ENCODE measurements at places on chromosomes 3 and 15.
A peak's percentile ranks its signal among the peaks of the same experiment; 100 is the strongest.

DNA sequence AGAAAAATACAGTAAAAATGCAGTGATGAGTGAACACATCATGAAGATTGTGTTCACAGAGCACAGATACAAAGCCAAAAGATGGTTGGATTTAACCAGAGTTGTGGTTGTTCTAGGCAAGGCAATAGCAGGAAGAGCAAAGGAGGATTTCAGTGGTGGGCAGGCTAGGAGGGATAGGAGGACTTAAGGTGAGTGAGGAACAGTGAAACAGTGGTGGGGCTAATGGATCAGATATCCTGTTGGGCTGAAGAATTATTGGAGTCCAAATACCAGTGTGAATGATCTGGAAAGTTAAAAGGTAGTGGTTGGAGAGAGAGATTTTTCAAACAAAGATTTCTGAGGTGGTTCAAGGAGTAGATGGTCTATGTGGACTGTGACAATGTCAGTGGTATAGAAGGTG lies 108.3 kb downstream of the B3GALNT1 start:
- no peak for DNase-seq

GRCh38 chr3:169122416-169122815 lies 541.1 kb downstream of the MECOM start:
- DNase-seq, result no peak

GRCh38 chr15:36756707-36757106 lies 177.3 kb downstream of the CDIN1 start:
- DNase-seq, result no peak

DNA sequence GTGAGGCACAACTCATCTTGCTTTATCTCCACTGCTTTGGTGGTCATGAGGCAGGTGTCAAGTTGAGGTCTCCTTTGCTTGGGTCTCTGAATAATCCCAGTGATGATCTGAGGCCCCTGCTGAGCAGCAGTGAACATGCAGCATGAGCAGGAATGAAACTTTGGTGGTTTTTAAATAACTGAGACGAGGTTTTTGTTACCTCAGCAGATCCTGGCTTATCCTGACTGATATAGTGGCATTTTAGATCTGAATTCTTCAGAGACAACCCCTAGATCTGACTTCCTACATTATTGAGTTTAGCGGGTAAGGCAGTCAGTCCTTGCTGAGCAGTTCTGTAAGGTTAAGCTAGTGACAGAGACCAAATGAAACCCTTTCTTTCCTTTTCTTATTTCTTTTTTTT lies 230.4 kb downstream of the ARRDC4 start:
- DNase-seq, result no peak

GRCh38 chr3:71951842-71952241 lies 166.9 kb upstream of the PROK2 start:
- DNase-seq, result no peak

- DNase-seq, result no peak
Measured at GRCh38 chr15:87123676-87124382, 1044.2 kb downstream of the AGBL1 start.

GRCh38 chr3:31878231-31878838 lies 102.7 kb downstream of the OSBPL10 start:
- DNase-seq, result peak; percentile 68

- DNase-seq, result peak; percentile 55
Measured at GRCh38 chr15:87031540-87032230, 952.0 kb downstream of the AGBL1 start.

DNA sequence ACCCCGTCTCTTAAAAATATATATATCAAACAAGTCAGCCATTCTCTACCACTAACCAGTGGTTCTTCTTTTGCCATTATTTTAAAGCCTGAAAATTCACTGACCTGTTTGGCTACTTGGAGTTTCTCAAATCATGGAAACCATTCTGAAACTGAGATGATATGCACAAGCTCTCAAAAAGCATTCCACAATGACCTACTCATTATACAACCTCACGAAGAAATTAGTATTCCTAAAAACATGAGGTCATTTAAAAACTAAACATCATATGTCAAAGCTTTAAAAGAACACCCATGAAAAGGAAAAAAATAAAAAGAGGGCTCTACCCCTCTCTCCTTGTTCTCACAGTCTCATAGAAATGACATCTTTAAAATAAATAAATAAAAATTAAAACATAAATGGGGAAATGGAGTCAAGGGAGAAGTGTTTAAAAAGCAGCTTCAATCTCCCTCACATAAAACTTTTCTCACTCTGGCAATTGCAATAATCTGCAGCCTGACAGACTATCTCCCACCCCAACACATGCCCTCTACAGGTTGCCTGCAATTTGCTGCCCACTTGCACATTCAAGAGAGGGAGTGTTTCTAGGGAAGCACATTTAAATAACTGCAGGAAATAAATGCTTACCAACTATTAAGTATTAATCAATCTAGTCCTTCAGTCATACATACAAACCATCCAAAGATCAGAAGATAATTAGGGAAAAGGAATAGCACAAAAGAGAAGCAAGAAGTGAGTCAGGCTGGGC lies 73.3 kb downstream of the TRANK1 start:
- no peak for DNase-seq

- DNase-seq, result peak; percentile 31
Measured at GRCh38 chr3:8206971-8207617, 294.5 kb upstream of the LMCD1 start.

DNA sequence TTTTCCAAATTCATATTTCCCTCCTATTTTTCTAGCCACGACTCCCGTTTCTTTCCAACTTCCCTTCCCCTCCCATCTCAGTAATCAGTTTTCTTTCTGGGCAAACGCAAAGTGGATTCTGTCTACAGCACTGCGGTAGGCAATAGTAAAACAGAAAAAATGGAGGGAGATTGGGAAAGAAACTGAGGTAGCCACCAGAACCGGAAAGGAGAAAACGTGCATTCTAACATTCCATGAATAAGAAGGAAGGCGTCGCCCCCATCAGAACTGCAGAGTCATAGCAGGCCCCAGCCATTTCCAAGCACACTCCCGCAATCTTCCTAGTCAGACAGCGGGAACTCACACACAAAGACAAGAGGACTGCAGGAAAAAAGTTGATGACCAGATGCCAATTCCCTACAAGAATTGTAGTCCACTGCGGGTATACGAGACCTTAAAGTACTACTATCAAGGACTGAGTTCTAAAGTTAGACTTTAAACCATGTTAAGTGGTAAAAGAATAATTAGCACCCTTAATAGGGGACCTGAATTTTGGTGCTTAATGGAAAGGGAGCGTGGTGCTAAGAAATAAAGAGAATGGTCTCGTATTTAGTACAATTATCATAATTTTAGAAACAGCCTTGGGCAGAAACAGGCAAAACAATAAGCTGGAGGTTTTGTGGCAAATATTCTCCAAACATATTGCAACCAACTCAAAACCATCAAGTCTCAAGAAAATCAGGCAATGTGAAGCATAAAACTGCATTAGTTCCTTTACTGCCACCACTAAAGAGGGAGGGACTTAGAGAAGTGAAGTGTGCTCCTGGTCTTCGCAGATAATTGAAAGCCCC lies 1.4 kb downstream of the PFN2 start:
- peak; percentile 90 for DNase-seq

- DNase-seq, result peak; percentile 97
Measured at GRCh38 chr15:40807028-40807887, at the start of the genes DNAJC17 and ZFYVE19. TSS of gene DNAJC17 (minus strand) at chr15:40807473. CDS start at chr15:40807446, 27 bp downstream. TSS of gene ZFYVE19 (plus strand) at chr15:40807089. CDS start at chr15:40807590, 501 bp downstream.

- no peak for DNase-seq
Measured at GRCh38 chr3:168155303-168155702, 59.6 kb upstream of the GOLIM4 start.

DNA sequence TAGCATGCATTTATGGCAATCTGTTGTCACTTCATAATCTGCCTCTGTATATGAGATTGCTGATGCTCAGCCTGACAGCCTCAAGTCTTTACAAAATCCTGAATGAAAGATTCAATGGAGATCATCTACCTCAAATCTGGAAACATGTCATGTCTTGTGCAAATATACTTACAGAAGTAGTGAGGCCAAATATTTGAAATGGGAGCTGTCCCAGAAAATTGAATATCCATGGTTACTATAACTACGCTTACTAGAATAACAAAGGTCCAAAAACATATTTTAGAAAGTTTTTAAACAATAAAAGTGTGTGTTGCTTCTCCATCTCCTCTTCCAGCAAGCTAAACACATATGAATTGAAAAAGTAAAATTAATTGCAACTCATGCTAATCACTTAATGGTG lies 133.2 kb upstream of the DPH6 start:
- no peak for DNase-seq

DNA sequence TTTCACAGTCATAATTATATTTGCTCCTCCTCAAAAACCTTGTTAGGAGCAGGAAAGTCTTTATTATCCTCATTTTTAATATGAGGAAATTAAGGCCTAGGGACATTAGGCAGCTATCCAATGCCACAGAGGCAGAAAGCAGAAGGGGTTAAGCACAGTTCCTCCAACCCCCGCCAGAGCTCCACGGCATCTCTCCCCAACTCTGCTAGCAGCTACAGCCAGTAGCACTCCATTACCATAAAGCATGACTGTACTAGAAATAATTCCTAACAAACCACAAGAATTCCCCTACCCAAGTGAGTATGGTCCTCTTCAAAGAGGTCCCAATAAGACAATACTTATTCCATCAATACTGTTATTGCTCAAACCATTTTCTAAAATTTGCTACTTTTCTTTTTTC lies 9.8 kb downstream of the HEG1 start:
- peak; percentile 81 for DNase-seq

DNA sequence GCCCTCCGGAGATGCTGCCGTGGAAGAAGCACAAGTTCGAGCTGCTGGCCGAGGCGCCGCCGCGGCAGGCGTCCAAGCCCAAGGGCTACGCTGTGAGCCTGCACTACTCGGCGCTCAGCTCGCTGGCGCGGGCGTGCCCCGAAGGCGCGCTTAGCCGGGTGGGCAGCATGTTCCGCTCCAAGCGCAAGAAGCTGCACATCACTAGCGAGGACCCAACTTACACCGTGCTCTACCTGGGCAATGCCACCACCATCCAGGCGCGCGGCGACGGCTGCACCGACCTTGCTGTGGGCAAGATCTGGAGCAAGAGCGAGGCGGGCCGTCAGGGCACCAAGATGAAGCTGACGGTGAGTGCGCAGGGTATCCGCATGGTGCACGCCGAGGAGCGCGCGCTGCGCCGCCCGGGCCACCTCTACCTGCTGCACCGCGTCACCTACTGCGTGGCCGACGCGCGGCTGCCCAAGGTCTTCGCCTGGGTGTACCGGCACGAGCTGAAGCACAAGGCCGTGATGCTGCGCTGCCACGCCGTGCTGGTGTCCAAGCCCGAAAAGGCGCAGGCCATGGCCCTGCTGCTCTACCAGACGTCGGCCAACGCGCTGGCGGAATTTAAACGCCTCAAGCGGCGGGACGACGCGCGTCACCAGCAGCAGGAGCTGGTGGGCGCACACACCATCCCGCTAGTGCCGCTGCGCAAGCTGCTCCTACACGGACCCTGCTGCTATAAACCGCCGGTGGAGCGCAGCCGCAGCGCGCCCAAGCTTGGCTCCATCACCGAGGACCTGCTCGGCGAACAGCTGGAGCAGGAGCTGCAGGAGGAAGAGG lies 1.3 kb downstream of the FAM43A start:
- peak; percentile 60 for DNase-seq

GRCh38 chr3:65741540-65741939 lies 297.2 kb downstream of the MAGI1 start:
- no peak for DNase-seq

DNA sequence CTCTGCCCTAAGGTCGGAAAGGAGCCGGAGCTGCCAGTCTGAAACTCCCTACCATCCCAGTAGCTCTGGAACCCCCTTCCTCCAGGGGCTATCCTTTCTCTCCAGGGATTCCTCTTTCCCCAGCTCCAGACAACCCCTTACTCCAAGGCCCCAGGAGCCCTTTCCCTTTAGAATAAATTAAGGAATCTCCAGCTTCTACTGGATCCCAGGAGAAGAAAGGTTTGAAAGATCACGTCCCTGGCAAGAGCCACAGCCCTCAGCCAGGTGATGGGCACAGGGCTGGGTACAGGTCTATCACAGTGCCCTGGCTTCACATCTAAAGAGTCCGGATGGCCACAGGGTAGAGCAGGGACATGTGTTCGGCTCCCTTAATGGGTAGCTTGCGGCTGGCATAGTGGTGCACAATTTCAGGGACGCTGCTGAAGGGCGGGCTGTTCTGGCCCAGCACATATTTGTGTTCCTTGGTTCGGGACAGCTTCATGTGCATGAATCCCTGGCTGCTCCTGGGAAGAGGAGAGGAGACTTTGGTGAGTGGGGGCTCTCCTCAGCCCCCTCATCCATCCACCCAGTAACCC lies 20.0 kb downstream of the SHF start:
- no peak for DNase-seq

DNA sequence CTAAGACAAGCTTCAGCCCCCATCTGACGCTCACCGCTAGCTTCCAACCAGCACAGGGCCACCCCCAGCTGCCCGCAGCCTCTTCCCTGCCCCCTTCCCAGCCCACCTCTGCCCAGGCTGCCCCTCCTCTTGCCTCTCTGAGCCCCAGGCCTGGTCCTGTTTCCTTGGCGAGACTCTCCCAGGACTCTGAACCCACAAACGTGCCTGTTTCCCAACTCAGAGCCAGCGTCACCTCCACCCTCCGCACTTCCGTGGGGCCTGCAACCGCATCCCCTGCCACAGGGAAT lies 35.0 kb downstream of the ZXDC start:
- DNase-seq, result no peak

DNA sequence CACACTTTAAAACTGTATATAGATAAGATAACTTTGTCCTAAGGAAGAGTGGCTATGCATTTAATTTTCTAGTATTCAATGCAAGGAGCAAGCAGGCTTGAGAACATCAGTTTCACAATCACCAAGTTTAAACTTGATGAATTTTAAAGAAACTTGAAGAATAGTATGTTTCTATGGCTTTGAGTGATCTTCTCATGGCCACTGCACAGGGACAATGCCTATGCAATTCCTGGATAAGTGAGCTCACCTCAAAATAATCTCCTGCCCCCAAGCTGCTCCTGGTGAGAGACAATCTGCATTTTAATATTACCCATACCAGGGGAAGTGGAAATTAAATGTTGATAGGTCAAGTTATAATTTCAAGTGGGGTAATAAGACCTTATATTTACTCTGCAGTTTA lies 376.6 kb upstream of the CBLB start:
- DNase-seq, result no peak

GRCh38 chr3:169836078-169836941 lies 23.6 kb upstream of the LRRC34 start:
- DNase-seq, result peak; percentile 27

GRCh38 chr15:85624291-85624801 lies 170.4 kb downstream of the KLHL25 start:
- DNase-seq, result peak; percentile 61

DNA sequence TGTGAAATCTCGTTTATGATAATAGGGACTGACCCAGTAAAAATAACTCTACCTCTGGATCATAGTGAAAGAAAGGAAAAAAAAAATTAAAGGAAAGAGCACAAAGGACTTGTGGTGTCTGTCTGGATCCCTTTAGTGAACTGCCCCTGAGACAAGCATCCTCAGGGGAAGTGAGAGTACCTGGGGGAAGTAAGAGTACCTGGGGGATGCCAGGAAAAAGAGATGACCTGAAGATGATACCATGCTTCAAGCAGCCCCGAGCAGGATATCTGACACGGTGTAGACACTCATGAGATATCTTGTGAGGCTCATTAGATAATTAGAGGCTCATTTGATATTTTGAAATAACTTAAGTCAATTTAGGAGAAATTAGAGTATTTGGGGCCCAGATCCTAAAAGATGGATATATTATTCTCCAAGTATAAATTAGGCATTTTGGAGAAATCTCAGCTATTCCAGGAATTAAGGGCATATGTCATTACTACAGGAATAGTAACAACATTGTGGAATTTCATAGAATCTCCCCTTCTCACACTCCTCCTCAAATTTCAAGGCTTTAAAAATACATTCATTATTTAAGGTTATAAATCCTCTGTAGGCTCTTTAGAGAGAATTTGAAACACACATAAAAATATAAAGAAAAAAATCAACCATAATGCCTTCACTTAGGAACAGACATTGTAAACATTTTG lies 36.3 kb upstream of the PSMD6 start:
- DNase-seq, result no peak

GRCh38 chr15:42759093-42759492 lies 22.2 kb upstream of the CDAN1 start:
- no peak for DNase-seq

All from AG10803 (cell line).